Left kidney (tissue), 8 donors: ENCODE measurements at places on chromosomes 3 and 15. TPM values are rescaled to one million over a fixed set of nuclear protein-coding genes. Genes with fewer than 3 reads are reported as not detected.

The CHRNA3 gene
- 1.7 TPM for polyA plus RNA-seq

The CACNA1D gene
- polyA plus RNA-seq = 21.9 TPM

The GPR156 gene
- polyA plus RNA-seq = 3.4 TPM

The EOMES gene
- 0.10 TPM for polyA plus RNA-seq

GRCh38 chr3:4994823-4995499 lies 15.7 kb downstream of the BHLHE40 start:
- peak; percentile 65 for DNase-seq

- DNase-seq = no peak
These were observed 30.7 kb downstream of the NR1I2 start for GRCh38 chr3:119812491-119813058.
